ENCODE measurements at places on chromosomes 6 and 20.

DNA sequence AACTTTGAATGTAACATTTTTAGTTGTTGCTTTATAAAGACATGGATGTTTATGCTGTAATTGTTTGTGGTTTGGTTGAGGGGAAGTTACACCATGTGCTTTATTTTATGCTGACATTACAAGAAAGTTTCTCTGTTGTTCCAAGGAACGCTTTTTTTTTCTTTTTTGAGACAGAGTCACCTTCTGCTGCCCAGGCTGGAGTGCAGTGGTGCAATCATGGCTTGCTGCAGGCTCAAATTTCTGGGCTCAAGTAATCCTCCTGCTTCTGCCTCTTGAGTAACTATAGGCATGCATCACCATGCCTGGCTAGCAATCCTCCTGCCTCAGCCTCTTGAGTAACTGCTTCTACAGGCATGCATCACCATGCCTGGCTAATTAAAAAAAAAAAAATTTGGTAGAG, 21.0 kb upstream of the IFNGR1 start:
- no peak for DNase-seq

DNA sequence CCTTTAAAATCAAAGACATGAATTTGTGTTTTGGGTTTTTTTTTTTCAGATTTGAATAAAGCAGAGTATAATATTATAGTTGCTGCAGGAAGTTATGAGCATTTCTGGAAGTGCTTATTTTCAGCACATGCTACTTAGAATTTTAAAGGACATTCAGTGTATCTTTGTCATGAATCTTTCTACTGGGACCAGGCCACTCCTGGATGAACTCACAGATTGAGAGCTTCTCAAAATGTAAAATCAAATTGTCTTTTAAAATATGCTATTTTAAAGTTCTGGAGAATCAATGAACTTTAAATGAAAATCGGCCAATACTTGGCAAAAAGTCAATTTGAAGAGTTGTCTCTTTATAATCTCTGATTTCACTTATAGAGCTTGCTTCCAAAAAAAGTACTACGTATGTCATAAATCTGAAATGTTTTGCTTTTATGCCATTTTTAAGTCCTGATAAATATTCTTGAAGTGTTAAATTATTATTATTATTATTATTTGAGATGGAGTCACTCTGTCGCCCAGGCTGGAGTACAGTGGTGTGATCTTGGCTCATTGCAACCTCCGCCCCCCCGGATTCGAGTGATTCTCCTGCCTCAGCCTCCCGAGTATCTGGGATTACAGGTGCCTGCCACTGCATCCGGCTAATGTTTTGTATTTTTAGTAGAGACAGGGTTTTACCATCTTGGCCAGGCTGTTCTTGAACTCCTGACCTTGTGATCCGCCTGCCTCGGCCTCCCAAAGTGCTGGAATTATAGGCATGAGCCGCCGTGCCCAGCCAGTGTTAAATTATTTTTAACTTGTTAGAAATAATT, 175.7 kb upstream of the AKAP12 start:
- no peak for DNase-seq

- DNase-seq = no peak
Observed at GRCh38 chr6:121201105-121201504, 133.2 kb downstream of the TBC1D32 start.

- no peak for DNase-seq
Observed at GRCh38 chr6:139943391-139943790, 568.9 kb upstream of the CITED2 start.

GRCh38 chr20:49937027-49937929, 1.1 kb downstream of the RNF114 start:
- no peak for DNase-seq

GRCh38 chr20:39799366-39799965, 837.3 kb downstream of the DHX35 start:
- DNase-seq = no peak

DNA sequence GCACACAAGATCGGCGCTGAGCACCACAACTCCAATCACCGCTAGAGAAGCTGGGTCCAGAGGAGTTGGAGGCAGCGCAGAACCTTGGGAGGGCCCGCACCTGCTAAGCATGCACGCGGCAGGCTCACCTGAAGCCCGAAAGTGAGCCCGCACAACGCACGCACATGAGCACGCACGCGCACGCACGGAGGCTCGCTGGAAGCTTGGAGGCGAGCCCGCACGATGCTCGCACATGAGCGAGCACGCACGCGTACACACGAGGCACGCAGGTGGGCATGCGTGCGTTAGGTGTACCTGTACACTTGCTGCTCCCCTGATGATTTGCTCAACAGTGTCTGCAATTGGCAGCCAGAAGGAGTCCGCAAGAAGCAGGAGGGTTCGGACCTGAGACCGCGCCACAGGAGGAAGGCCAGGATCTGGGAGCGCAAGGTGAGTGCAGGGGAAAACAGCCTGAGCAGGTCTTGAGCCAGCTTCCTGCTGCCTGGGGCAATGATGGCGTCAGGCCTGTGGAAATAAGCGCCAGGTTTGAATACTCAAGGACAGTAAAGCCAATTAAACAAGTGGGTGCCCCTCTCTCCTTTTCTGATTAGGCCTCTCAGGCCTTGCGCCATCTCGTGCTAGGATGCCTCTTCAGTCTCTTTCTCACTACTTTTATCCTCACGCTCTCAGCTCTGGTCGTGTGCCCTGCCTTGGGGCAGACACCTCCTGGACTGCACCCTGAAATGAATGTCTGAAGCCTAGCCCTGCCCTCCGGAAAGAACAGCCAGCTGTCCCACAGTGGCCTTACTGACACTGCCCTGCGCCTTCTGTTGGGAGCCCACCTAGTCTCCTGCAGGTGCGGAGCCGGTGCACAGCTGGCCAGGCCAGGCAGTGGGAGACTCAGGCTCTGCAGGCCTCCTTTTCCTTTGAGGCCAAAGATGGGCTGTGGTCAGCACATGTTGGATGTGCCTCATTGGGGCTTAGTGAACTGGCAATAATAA, 340.4 kb downstream of the CDC5L start:
- no peak for DNase-seq

GRCh38 chr6:109349419-109349987, 32.8 kb downstream of the CD164 start:
- no peak for DNase-seq

- DNase-seq = no peak
Observed at GRCh38 chr6:140073456-140073855, 699.0 kb upstream of the CITED2 start.
